ENCODE measurements at places on chromosomes 1 and 21.

GRCh38 chr21:19724081-19724480 lies 1274.1 kb upstream of the NCAM2 start:
- no peak for DNase-seq

- DNase-seq: no peak
Measured at GRCh38 chr1:7040969-7041695, 255.9 kb downstream of the CAMTA1 start.

DNA sequence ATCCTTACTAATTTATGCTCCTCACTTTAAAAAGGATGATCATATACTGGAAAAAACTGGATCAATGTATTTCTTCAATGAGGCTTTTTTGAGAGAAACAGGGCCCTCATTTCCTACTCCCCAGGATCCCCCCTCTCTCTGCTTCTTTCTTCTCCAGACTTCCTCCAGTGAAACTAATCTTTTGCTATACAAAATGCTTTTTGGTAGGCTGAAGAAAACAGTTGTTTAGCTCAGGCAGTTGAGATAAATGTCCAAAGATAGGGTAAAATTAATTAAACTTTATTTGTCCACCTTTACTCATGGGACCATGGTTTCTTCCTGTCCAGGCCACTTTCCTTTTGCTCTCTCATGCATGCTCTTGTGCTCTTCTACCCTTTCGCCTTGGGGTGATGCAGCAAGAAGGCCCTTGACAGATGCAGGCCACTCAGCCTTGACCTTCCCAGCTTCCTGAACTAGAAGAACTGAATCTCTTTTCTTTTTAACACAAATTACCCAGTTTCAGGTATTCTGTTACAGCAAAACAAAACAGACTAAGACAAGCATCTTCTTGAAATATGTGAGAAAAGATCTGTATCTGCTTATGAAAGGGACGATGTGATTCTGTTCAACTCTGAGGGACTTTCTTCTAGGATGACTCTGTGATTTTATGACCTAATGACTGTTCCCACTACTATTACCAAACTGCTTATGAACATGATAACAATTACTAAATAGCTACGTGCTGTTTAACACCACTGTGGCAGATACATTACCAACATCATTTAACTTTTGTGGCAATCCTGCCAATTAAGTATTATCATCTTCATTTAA lies 63.7 kb downstream of the NVL start:
- no peak for DNase-seq

GRCh38 chr1:39046613-39047210 lies 20.6 kb downstream of the NDUFS5 start:
- DNase-seq: no peak

DNA sequence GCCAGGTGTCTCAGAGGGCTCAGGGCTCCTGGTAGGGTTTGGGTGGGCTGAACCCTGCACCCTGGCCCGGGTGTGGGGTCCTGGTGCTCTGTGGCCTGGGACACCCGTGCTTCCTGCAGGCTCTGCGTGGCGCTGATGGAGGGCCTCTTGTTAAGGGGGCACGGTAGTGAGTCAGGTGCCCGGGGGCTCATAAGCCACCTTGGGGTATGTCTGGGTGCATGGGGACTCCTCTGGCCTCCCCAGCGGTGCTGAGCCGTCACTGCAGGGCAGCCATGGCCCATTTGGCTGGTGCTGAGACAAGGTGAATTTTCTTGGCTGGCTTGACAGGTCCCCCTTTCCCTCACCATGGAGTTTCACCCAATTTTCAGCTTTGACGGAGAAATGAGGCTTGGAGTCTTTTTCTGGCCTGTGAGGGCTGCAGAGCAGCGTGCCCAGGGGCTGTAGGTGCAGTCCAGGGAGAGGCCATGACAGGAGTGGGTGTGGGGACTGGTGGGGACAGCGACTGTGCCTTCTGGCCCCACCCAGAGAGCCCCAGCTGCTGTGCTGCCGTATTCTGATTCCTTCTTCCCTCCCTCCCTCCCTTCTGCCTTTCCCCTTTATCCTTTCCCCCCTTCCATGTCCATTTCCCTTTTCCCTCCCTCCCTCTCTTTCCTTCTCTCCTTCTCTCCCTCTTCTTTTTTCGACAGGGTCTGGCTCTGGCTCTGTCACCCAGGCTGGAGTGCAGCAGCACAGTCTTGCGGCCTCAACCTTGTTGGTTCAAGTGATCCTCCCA lies 40.4 kb downstream of the SKI start:
- DNase-seq: no peak

GRCh38 chr1:205235951-205236350 lies 8.2 kb downstream of the TMCC2 start:
- no peak for DNase-seq

- DNase-seq: no peak
Measured at GRCh38 chr1:159663552-159663951, 50.8 kb downstream of the CRP start.

- peak; percentile 48 for DNase-seq
Measured at GRCh38 chr1:199551967-199552565, 475.4 kb upstream of the NR5A2 start.

GRCh38 chr1:195872376-195872775 lies 735.9 kb downstream of the KCNT2 start:
- no peak for DNase-seq

DNA sequence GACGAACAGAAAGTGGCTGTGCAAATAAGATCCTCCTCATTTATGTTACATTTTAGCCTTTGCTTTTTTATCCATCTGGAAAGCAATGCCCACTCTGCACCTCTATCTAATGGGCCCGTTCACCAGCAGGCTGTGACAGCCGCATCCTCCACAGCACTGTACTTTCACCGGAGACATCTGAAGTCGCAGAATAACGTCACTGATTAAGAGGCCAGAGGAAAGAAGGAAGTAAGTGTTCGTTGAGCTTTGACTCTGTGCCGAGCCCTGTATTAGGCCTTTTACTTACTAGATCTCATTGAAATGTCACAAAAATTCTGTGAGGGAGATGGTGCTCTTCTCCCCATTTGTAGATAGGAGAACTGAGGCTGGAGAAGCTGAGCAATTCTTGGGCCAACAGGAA lies 62.3 kb downstream of the KAZN start:
- no peak for DNase-seq

DNA sequence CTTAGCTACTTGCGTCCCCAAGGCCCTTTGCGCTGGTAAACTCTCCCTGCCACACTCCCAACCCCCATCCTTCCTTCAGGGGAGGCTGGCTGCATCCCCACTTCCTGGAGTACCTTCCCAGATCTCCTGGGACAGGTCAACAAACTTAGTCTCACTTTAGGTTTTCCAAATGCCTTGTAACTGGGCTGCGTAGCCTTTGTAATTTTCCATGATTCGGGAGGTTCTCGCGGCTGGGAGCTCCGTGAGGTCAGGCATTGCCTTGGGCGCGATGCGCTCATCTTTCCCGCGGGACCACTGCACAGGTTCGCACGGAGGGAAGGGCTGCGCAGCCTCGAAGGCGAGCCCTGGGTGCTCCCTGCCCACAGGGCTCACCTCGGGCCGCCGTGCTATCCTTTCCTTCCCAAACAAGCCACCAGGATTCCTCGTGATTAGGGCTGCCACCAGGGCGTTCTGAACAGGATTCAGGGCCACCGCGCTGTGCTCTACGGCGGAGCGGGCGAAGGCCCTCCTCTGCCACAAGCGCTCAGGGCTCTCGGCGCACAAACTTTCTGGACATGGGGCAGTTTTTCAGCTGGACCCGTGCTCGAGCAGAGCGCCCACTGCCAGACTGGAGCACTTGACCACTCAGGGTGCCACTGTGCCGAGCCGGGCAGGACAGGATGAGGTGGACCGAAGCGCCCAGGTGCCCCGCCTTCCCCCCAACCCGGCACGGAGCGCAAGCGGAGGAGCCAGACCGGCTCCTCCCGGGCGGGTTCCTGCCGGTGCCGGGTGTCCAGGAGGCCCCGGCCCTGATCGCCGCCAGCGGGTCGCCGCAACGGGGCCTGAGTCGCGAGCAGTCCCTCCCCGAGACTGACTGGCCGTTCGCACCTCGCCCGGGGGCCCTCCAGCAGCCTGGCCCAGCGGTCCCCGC lies 1.1 kb downstream of the TMPRSS2 start:
- DNase-seq: no peak

GRCh38 chr21:38511198-38511597 lies 12.9 kb upstream of the ERG start:
- no peak for DNase-seq

DNA sequence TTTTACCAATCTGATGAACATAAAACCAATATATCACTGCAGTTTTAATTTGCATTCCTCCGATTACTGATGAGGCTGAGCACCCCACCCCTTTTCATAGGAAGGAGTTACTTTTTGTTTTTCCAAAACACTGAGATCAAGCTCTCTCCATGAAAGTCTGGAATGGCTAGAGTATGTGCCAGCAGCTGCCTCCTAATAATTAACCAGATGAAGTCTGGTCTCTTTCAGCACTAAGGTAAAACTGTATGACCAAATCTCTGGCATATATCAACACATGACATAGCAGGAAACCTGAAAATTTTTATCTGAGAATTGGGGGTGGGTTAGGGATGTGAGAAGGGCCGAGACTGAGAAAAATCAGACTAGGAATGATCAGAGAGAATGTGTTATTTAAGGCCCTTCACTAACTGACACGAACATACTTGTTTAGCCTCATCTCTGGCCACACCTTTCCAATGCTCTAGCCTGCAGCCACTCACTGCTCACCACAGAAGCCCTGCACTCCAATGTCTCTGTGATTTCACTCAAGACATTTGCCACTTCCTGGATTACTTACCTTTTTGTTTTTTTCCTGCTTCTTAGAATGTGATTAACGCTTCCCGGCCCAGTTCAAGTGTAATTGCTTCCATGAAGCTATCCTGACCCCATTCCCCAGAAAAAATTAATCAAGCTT lies 34.7 kb downstream of the WASF2 start:
- DNase-seq: no peak

GRCh38 chr1:68799096-68799495 lies 302.2 kb upstream of the DEPDC1 start:
- DNase-seq: no peak

DNA sequence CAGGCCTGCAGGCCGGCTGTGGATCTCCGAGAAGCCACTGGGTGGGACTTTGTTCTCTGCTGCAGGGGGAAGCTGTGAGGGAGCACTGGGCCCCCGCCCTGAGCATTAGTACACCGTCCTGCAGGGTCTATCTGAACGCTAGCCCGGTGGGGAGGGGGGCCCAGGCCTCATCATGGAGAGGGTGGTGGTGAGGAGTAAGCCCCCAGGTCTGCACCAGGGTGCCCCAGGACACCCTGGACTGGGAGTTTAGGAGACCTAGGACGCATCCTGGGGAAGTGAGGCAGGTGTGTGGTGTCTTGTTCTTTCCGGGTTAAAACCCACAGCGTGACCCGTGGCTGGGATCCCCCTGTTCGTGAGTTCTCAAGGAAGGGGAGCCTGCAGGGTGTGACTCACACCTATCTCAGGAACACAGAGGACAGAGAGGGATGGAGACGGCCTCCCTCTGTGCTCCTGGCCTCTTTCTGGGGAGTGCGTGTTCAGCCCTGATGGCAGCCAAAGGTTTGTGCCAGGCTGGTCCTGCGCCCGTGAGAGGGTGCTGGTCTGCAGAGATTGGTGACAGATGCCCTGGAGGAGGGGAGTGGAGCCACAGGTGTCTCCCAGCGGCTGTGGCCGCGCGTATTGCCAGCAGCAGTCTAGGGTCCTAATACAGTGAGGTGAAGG lies 44.8 kb downstream of the AGPAT3 start:
- no peak for DNase-seq

DNA sequence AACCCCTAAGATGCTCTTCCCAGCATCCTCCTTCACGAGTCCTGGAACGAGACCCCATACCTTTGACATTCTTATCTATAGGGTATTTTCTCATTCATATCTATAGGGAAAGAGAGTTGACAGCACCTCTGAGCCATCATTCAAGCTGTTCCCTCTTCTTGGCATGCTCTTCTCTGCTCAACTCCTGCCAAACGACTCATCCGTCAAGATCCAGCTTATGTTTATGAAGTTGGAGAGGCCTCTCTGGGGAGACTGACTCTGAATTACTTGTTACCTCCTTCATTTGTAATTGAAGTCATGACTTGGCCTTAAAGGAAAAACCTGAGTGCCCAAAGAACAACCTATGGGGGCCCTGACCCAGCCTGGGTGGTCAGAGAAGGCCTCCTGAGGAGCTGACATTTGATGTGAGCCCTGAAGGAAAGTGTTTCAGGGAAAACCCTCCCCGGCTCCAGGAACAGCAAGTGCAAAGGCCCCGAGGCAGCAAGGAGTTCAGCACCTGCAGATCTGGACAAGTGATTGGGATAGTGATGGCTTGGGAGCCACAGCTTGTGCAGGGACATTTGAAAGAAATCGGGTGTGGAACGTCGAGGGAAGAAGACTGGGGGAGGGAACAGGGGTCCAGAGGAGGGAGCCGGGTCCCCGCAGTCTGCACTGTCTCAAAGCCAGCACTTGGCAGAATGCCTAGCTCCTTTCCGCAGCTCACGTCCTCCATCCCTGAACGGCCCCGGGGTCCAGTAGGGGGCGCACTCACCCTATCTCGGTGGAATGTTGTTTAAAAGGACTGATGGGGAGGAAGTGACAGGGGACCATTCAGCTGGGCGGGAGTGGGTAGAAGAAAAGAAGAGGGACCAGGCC lies 14.0 kb upstream of the CDA start:
- DNase-seq: peak; percentile 74

DNA sequence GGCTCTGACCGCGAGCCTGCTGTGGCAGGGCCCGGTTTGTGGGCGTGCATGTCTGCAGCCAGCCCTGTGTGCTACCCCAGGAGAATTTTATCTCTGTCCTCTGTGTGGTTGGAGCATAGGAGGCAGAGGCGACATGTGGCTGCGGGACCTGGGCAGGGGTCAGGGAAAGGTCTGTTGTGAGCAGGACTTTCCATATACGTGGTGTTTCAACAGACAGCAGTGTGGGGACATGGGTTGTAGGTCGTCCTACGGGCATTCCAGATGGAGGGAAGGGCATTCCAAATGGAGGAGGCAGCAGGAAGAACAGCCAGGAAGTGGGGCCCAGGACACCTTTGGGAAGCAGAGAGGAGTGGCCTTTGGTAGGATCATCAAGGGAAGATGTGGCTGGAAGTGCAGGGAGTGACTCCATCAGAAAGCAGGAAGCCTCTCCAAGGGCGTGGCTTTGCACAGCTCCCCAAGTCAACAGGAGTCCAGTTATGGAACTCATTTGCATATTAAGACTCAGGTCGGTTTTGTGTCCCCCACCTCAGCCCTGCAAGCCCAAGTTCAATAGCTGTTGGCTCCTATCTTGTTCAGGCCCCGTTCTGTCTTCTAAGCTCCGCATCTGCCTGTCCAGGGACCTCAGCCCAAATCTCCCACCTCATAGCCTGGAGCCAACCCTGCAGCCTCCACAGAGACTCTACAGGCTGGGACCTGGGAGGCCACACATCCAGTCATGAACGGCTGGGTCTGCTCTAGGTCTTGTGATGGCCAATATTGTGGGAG lies 309.1 kb downstream of the MATN1 start:
- no peak for DNase-seq

GRCh38 chr1:184223216-184223615 lies 163.6 kb upstream of the C1orf21 start:
- DNase-seq: no peak

DNA sequence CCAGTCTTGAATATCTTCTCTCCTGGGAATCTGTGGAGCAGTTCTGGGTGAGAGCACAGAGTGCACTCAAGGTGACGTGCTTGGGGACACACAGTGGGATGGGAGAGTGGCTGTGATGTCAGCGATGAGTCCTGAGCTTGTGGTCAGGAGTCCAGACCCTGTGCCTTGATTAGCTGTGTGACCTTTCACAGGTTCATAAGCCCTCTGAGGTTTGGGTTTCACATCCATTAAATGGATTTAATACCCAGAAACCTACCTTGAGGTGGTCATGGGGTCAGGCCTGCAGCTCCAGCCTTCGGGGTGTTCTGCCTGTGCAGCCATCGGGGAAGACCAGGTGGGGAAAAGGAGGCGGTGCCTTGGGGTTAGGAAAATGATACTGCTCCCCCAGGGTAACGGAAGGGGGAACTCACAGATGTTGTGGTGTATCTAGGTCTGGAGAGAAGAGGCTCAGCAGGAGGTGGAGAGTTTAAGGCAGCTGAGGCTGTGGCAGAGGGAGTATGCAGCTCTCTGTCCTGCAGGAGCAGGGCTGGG lies 38.5 kb upstream of the ETV3 start:
- DNase-seq: no peak

Measured in LoVo (cell line).